AG09309 (cell line): ENCODE measurements at places on chromosomes 6 and 20.
A peak's percentile ranks its signal among the peaks of the same experiment; 100 is the strongest.

GRCh38 chr20:56875052-56875659 is 246.1 kb downstream of the TFAP2C start:
- peak; percentile 11 for DNase-seq

GRCh38 chr6:111951497-111952085 is 78.3 kb upstream of the FYN start:
- DNase-seq, result no peak

- DNase-seq, result no peak
Measured at GRCh38 chr6:47352194-47352920, 42.7 kb upstream of the TNFRSF21 start.

DNA sequence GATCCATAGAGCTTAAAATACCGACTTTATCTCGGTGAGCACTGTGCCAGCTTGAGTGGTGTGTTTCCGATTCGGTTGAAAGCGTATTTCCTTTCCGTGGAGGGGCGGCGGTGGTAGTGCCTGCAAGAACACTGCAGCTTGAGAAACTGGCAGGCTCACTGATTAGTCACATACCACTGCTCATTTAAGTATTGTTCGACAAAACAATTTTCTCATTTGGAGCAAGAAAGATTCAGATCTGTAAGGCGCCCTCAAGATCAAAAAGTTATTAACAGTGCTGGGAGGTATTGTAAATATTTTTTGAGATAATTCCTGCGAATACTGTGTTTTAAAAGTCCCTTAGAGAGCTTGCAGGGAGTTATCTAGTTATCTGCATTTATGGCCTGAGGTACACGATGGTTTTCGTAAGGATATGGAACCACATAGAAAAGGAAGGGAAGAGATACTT is 1.3 kb downstream of the MAPK14 start:
- peak; percentile 46 for DNase-seq

GRCh38 chr20:5722927-5723326 is 27.3 kb upstream of the SHLD1 start:
- DNase-seq, result no peak

DNA sequence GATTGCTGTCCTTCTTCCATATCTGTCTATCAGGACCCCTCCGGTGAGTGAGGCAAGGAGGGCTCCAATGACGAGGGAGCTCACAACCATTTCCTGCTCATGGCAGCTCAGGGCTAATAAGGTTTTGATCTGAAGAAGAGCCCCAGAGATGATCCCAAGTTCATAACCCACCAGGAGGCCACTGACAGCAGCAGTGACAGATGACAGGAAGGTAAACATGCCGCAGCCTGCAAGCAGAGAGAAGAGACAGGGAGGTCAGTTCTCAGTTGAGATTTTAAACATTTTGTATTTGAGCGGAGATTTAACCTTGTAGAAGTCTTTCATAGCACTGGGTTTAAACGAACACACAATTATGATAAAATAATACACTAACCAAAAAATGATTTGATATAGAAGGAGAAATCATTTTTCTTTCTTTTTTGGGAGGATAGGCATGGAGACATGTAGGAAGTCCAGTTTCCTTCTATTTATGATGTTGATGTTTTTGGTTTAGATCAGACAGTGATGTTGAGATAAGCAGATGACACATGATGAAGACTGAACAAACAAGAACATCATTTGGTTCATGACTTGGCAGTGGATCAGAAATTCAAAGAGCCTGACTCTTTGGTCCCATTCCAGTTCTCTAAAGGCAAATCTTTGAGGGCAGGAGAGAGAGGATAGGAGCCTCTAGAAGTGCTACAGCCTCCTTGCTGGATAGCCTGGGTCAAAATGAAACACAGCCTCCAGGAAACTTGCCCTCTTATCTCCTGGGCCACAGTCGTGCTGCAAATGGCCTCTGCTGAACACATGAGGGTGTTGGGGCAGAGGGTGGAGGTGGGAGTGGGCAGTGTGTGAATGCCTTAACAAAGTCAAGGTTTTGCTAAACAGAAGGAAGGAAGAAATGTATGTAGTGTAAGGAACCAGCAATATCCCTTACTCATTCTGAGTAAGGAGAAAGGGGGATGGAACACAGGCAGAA is 22.6 kb downstream of the SLC2A12 start:
- DNase-seq, result no peak

GRCh38 chr6:5762561-5762968 is 244.2 kb downstream of the NRN1 start:
- DNase-seq, result no peak

- DNase-seq, result no peak
Measured at GRCh38 chr20:37837924-37838323, 65.0 kb upstream of the VSTM2L start.

- DNase-seq, result peak; percentile 86
Measured at GRCh38 chr6:161242779-161243693, 30.8 kb downstream of the AGPAT4 start.

DNA sequence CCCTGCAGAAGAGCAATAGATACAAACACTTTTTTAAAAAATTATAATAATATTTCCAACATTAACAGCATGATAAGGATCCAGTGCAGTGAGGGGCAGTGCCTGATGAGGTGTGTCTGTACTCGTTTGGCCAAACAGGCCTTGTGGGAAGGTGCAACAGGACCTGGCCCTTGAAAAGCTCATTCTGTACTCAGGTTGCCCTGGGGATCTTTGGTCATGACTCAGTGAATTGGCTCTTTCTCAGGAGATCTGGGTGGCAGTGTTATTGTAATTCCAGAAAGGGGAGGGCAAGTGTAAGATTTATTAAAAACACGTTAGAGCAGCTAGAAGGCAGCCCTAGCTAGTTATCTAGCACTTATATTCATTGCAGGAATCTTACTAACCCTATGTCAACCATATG is 2.9 kb upstream of the SPINT3 start:
- DNase-seq, result no peak

DNA sequence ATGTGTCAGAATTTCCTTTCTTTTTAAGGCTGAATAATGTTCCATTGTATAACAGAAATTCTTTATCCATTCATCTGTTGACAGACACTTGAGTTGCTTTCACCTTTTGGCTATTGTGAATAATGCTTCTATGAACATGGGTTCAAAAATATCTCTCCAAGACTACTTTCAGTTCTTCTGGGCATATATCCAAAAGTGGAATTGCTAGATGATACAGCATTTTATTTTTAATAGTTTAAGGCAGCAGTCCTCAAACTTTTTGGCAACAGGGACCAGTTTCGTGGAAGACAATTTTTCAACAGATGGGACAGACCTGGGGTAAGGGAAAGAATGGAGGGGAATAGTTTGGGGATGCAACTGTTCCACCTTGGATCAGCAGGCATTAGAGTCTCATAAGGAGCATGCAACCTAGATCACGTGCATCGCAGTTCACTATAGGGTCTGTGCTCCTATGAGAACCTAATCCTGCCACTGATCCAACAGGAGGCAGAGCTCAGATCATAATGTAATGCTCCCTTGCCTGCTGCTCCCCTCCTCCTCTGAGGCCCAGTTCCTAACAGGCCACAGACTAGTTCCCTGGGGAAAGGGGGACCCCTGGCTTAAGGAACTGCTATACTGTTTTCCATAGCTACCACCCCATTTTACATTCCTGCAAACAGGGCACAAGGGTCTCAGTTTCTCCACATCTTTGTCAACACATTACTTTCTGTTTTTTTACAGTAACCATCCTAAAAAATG is 239.9 kb upstream of the RNF217 start:
- no peak for DNase-seq

GRCh38 chr6:29590218-29590808 is 5.4 kb downstream of the OR2H2 start:
- DNase-seq, result no peak

DNA sequence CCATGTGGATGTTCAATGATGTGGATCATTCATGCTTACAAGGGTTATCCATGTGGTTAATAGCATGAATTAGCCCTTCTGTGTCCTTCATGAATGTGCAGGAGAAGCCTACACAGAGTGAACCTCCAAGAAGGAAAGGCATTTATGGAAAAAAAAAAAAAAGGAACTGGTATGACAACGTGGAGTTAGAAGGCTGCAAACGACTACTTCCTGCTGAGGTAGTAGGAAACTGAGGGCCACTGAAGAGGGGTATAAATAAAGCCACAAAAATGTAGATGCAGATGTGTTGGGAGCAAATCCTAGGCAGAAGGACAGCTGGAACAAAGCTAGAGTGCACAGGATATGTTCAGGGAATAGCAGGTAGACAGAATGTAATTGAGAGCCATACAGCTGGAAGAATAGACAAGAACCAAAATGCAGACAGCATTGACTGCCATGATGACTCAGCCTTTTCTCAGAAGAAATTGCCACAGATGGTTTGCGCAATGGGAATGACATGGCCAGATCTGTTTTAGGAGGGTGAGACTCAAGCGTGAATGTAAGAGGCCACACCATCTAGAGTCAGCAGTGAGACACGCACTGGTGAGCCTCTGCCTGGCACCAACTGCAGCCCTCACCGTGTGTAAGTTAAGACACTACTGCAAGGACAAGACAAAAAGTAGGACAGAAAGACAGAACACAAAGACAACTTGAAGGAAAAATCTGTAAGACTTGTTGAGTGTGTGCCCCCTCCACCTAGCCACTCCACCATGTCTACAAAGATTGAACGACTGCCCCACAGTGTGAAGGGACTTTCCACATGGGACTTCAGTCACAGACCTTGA is 79.8 kb downstream of the KIF13A start:
- DNase-seq, result peak; percentile 98

GRCh38 chr6:51098791-51099190 is 280.1 kb downstream of the TFAP2B start:
- DNase-seq, result no peak

- DNase-seq, result peak; percentile 21
Measured at GRCh38 chr20:62143957-62144825, 622 bp downstream of the SS18L1 start.

DNA sequence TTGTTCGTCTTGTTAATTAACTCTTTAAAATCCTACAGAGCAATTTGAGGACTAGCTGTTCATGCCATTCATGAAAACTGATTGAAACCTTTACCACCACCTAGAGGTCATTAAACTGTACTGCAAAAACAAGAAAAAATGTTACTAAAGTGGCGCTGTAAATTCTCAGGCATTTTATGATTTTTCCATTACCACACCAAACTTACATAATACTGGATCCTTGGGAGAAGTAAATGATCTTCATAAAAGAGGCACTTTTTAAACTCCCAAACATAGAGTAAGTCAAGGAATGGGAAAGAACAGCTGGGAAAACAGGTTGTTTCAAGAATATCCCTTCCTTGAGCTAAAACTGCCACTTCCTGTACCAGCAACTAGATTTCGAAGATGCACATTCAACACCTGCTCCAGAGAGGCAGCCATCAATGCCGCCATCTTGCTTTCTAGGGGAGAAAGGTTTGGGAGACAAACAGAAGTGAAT is 54.3 kb downstream of the MYLIP start:
- peak; percentile 59 for DNase-seq

- DNase-seq, result no peak
Measured at GRCh38 chr6:28220257-28221133, 4.6 kb upstream of the ZSCAN9 start.

DNA sequence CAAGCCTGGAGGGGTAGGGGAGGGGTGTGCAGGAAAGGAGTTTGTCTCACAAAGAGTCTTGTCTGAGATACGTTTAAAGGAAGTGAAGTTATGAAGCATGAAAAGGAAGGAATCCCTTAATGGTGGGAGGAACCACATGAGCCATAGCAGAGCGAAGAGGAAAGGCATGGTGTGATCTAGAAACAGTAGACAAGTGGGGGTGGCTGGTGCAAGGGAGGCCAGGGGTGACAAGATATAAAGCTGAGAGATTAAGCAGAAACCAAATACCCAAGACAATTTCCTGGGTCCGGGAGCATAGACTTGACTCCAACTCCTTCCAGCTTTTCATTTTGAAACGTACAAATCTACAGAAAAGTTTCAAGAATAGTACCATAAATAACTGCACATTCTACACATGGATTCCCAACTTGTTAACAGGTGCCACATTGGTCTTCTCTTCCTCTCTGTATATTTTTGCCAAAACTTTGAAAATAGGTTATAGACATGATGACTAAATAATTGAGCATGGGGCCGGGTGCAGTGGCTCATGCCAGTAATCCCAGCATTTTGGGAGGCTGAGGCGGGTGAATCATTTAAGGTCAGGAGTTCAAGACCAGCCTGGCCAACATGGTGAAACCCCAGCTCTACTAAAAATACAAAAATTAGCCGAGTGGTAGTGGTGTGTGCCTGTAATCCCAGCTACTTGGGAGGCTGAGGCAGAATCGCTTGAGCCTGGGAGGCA is 211.6 kb downstream of the SLC24A3 start:
- DNase-seq, result no peak

- DNase-seq, result no peak
Measured at GRCh38 chr20:50717974-50718761, 13.2 kb upstream of the PARD6B start.

GRCh38 chr6:74731931-74732330 is 473.9 kb downstream of the COL12A1 start:
- DNase-seq, result peak; percentile 86

- no peak for DNase-seq
Measured at GRCh38 chr6:150761771-150762170, 103.7 kb upstream of the MTHFD1L start.

- DNase-seq, result no peak
Measured at GRCh38 chr20:49880177-49880576, 35.2 kb downstream of the SPATA2 start.

DNA sequence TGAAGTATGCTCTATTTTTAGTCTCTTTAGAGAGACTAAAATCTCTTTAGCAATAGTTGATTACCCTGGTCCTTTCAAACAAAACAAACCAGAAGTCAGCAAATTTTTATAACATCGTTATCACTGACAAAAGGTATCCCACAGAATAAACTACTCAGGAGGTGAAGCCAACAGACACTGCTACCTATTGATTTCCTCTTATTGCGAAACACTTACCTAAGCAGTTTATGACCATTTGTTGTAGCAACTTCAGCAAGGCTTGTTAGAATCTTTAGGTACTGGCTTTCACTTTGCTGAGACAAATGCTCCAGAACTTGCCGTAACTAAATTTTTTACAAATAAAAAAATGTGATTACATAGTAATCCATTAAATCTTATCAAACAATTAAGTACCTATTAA is 64.4 kb downstream of the HACE1 start:
- no peak for DNase-seq

DNA sequence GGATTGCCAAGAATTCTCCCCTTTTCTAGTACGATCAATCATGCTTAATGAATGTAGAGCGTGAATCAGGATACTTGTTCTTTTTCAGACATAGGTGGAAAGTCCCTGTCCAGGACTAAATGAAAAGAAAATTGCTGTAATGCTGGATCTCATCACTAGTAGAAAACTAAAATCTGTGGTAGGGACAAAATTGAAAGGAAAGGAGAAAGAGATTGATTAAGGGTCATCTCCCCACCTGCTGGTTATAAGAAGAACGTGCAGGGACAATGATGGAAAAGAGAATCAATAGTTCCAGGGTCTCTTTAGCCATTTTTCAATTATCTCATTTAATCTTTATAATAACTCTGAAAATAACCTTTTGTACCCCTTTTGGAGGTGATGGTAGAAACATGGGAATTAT is 18.7 kb upstream of the HLA-DRB1 start:
- DNase-seq, result no peak
